Stimulated activated CD8-positive, alpha-beta memory T cell treated with anti-CD3 and anti-CD28 coated beads, Interleukin-4, amount 100 ng/mL, for 1 hour (primary cell): ENCODE measurements at places on chromosomes 7 and 10.

DNA sequence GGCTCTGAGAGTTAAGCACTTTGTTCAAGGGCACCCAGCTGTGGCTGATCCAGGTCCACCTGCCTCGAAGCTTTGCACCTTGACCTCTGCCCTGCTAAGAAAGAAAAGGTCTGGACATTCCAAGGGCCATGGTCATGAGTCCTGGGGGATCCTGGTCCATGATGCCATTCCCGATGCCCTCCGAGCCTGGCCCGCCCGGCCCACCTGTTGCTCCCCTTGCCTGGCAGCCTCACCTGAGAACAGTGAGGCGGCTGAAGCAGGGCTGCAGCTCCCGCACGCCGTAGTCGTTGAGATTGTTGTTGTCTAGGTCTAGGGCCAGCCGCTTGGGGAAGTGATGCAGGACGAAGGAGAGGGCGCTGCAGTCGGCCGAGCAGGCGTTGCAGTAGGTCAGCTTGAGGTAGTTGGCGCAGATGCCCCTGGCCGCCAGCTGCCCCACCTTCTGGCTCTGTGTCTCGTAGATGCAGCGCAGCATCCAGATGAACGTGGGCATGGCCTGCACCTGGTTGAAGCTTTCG lies 27.5 kb downstream of the NOD1 start:
- DNase-seq = no peak

DNA sequence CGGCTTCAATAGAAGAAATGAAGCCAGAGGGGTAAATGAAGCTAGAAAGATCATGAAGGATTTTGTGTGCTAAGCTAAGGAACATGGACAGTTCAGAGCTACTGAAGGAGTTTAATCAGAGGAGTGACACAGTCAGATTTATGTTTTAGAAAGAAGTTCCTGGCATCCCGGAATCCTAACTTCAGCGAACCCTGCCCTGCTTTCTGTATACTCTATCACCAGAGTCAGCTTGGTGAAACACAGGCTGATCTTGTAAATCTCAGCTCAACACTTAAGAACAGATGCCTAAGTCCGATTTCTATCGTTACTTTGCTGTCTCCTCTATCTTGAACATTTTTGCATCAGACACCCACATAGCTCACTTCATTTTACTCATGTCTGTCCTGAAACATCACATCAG lies 9.1 kb downstream of the AHR start:
- DNase-seq = no peak

DNA sequence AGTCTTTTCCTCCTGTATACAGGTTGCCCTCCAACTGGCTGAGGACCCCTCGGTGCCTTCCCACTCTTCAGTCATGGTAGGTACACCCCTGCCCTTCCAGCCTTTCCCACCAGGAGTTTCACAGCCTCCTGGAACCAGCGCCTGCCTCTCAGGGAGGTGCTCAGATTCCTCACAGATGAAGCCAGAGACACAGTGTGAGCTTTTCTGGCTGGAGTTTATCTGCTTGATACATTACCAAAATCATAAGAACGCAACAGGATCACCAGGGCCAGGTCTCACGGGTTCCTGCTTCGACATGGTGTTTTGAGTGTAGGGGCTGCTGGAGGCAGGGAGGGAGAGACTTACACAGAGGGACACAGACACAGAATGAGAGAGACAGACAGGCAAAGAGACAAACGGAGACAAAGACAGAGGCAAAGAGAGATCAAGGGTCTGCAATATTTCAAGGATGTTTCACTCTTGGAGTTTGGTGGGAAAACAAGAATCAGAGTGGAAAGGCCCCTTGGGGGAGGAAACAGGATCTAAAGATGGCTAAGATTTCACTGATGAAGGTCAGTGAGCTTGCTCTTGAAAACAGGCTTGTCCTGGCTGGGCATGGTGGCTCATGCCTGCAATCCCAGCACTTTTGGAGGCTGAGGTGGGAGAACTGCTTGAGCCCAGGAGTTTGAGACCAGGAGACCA lies 6.5 kb upstream of the INMT start:
- no peak for DNase-seq

DNA sequence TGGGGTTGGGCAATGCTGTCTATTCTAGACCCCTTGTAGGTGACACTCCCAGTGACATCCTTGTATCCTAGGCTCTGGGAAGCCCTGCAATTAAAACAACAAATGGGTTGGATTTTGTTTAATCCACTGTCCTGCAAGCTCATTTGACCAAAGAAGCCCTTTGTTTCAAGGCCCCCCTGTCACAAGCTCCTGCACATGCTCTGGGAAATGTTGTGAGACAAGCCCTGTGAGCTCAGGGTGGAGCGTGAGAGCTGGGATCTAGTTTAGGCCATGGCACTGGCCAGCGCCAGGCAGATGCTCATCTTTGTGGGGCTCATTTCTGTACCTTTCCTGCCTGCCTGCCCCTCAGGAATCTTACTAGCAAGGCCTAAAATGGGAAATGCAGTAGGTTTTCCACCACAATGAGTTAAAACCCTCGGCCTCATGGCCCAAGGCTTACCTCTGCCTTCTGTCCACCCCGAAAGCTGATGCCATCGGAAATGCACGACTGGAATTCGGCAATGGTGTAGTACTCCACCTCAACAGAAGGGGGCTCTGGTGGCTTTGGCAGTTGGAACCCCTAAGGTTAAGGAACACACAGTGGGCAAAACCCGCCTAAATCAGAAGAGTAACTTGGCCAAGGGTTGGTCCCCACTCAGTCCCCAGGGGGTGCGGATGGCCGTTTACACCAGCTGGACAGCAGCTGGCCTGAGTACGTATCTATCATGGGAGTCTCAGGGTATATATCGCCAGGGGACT lies 112.0 kb downstream of the NEURL1 start:
- DNase-seq = no peak

DNA sequence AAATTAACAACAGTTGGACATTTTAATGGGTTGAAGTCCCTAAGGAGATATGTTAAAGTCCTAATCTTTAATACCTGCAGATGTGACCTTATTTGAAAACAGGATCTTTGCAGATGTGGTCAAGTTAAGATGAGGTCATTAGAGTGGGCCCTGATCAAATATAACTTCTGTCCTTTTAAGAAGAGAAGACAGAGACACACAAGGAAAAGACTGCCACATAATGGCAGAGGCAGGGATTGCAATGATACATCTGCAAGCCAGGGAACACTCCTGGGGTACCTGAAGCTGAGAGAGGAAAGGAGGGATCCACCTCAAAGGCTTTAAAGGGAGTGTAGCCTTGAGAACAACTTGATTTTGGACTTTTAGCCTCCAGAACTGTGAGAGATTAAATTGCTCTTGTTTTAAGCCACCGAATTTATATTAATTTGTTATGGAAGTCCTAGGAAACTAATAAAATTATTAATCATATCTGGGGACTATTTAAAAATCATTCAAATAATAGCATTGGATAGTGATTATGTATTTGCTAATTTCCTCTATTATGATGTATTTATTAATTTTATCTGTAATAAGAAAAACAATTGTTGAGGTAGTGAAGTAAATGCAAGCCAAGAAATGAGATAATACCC lies 700.0 kb upstream of the PCDH15 start:
- DNase-seq = no peak

GRCh38 chr7:100803398-100804161 lies 23.7 kb downstream of the EPHB4 start:
- no peak for DNase-seq

DNA sequence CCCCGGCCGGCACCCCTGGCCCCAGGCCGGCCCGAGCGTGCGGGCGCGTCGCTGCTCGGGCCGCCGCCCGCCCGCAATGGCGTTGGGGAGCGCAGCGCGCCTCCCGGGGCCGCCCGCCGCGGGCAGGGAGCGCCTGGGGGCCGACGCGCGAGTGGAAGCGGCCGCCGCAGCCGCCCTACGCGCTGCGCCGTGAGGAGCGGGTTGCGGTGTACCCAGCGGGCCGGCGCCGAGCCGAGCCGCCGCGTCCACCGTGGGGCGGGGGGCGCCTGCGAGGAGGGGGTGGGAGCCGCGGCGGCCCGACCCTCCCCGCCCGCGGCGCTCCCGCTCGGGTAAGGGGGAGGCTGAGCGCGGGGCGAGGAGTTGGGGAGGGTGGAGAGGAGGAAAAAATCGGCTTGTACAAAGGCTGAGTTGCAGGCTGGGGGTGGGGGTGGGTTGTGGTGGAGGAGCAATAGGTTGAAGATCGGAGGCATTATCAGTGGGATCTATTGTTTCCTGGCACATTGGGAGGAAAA lies 473 bp downstream of the PPP1R9A start:
- DNase-seq = no peak

DNA sequence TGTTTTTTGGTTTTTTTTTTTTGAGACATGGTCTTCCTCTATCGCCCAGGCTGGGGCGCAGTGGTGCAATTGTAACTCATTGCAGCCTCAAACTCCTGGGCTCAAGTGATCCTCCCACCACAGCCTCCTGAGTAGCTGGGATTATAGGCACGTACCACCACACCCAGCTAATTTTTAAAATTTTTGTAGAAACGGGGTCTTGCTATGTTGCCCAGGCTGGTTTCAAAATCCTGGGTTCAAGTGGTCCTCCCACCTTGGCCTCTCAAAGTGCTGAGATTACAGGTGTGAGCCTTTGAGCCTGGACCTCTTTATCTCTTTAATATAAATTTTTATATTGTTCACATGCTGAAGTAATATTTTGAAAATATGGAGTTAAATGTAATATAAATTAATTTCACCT lies 28.2 kb upstream of the LBX1 start:
- no peak for DNase-seq
